ENCODE measurements at places on chromosomes 5 and 9.

DNA sequence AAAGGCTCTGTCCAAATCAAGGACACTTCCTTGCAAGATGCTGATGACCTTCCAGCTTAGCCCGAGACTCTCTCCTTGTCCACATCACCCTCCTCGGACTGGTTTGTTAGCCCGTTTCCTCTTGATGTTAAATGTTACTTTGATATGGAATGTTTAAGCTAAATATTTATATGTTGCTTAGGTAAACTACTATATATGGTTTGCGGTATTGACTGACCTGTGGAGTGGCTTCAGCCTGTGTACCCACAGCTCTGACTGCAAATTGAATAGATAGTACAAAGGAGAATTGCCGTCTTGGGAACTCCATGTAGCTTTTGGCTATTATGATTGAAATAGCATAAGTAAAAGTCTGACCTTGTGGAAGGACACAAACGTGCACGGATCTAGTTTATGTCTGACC, 422.0 kb downstream of the YTHDC2 start:
- no peak for DNase-seq

GRCh38 chr5:142621227-142621626, 64.7 kb downstream of the FGF1 start:
- DNase-seq, result no peak

DNA sequence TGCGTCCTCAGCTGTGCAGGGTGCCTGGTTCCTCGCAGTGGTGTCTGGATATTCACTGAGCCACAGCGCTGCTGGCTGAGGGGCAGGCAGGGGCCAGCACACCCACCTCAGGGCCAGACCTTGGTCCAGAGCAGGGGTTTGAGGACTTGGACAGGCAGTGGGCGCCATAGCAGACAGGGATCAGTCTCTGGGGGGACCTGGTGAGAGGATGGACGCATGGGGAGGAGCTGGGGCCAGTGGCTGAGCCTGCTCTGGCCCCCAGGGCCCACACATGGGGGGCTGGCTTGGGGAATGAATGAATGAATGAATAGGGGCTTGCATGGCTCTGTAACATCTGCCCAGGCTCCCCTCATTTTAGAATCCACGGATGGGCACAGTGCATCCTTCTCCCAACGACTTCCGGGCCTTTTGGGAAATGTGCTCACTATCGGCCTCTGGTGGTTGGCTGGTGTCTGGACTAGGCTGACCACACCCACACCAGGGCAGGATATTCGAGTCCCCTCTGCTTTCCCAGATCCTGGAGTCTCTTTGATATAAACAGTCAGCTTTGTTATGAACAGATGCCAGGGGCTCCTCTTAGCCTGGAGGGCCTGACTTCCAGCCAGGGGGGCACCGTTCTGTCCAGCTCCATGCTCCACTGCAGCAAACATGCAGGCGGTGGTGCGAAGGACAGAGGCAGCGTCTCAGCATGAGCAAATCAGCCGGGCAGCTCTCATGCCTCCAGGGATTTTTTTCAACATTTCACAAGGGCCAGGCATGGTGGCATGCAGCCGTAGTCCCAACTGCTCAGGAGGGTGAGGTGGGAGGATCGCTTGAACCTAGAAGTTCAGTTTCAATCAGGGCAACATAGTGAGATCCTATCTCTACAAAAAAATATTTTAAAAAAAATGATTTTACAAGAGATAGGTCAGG, 62.6 kb downstream of the NEK6 start:
- DNase-seq, result peak; percentile 21

- no peak for DNase-seq
Measured at GRCh38 chr5:120609570-120609969, 145.5 kb downstream of the PRR16 start.

DNA sequence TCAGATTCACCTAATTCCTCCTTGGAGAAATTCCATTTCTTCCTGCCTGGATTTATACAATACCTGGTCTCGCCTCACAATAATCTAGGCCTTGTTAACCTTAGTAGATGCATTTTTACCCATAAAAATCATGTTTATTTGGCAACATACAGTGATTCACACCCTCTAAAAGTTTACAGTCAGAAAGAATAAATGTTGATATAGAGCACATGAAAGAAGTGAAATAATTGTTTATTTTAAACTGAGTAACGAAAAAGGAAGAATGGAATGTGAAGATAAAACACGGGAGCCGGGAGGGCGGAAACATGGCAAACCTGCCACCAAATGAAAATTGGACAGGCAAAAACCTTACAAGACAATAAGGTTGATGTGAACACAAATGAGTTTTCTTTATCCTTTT, 28.9 kb upstream of the KCNN2 start:
- no peak for DNase-seq

DNA sequence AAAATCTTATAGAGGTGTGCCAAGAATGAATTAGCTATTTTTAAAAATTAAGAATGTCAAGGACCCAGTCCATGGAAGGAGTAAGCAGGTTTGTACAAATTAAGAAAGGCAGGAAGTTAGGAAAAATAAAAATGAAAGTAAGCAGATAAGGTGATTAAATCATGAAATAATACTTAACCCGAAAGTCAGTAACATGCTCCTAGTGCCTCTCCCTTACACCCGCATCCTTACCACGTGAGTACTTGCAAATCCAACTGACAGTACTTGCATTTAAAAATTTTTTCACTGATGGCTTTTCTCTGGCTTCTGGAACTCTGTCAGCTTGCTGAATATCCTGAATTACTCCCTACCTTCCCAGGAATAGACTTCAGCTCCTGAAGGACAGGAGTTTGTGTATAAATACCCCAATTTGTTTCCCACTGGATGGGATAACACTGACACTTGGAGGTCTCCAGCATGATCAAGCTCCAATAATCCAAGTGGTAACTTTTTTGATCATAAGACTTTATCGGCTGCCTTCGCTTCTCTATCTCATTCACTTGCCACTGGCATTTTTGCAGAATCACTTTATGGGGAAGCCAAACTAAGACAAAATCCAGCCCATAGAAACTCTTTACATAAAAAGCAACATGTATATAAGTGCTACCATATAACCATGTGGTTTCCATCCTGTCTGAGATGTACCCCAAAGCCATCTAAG, 41.6 kb upstream of the RICTOR start:
- DNase-seq, result no peak
